ENCODE measurements at places on chromosomes 2 and 18.

GRCh38 chr2:145157741-145158591, 638.0 kb upstream of the ZEB2 start:
- peak; percentile 43 for DNase-seq

DNA sequence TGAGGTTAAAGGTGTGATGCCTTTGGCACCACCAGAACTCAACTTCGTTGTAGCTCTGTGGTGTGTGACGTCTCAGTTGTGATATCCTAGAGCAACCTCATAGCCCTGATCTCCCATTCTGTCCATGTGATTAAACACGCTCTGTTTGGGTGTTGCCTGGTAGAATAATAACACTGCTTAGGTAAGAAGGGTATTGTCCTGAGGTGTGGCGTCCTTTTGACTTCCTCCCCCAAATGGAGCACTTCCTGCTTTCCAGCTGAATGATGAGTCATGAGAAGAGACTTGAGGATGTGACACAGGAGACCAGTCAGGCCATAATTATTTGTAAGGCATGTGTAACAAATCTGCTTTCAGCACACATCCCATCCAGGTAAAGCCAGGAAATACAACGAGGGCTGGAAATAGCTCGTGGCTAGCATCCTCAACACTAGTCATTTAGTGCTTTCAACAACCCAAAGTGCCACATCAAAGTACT, 100.7 kb downstream of the RAPGEF4 start:
- DNase-seq: no peak

- no peak for DNase-seq
Measured at GRCh38 chr2:235511751-235512698, 18.2 kb downstream of the AGAP1 start.

DNA sequence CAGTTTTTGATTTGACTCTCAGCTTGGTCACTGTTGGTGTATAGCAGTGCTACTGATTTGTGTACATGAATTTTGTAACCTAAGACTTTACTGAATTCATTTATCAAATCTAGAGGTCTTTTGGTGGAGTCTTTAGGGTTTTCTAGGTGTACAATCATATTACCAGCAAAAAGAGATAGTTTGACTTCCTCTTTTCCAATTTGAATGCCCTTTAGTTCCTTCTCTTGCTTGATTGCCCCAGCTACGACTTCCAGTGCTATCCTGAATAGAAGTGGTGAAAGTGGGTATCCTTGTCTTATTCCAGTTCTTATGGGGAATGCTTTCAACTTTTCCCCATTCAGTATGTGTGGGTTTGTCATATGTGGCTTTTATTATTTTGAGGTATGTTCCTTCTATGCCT, 312.9 kb upstream of the REV1 start:
- DNase-seq: no peak

DNA sequence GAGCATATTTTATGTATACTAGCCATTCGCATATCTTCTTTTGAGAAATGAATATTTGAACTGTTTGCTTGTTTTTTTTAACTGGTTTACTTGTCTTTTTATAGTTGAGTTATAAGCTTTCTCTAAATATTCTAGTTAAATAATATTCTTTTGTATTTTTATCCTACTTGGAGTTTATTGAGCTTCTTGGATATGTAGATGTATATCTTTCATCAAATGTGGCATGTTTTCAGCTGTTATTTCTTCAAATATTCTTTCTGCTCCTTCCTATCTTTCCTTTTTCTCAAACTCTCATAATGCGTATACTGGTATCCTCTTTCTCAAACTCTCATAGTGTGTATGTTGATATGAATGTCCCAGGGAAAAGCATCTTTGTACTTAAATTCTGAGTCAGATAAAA, 100.3 kb upstream of the NCKAP5 start:
- DNase-seq: no peak

DNA sequence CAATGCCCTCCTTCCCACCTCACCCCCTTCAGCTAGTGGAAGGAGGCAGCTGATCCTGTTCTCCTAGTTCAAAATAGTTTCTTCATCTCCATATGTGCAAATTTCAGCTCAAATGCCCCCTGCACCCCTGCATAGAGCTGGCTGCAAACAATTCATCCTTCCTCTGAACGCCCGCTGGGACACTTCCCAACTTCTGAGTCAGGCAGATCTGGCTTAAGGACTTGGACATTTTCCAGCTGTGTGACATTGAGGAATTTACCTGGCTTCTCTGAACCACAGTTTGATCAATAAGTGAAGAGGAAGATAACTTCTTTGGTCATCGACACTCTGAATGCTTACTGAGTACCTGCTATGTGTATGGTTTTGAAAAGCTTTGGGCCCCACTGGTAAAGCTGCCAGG, 23.5 kb downstream of the PTGR3 start:
- no peak for DNase-seq

DNA sequence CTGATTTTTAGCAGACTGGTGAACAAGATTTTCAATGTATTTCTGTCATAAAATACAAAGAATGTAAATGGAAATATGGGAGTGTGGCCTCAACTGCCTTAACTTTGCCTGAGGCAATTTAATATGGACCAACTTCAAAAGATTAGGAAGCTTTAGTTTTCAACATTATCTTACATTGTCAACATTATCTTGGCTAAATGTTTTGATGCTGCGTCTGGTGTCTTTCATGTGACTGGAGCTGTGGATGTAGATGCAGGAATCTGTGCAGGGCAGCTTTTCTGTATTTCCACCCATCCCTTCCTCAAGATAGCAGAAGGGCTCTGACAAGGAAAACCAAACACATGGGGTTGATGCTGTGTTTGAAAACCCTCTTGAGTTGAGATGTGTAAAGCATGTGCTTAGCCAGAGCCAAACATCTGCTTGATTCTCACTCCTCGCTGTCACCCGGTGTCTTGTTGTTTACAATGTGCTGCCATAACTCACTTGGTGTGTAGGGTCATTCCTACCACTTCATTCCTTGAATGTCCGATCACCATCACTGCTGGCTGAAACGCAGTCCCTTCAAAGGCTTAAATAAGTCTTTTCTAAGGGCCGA, 33.0 kb downstream of the COPS8 start:
- DNase-seq: no peak

- DNase-seq: no peak
Measured at GRCh38 chr2:225636558-225636957, 237.0 kb downstream of the NYAP2 start.

- no peak for DNase-seq
Measured at GRCh38 chr2:240339411-240340360, 95.8 kb upstream of the GPC1 start.
